NCI-H1092 (cell line): ENCODE measurements at places on chromosomes 7 and 10.
A peak's percentile ranks its signal among the peaks of the same experiment; 100 is the strongest.

DNA sequence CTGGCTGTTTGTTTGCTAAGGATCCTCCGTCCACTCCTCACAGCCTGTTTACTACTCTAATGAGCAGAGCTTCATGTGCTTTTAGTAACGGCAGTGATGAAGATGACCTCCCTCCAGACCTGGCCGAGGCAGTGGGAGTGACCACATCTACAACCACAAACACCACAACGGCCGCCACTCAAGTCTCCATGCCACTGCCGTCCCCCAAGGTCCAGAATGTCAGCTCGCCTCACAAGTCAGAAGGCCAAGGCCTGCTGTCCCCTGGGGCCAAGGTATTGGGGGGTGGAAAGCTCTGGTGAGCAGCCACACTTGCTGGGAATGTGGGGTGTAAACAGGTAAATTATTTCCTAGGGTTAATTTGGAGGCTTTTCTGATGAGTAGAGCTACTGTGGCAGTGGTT lies 926.4 kb downstream of the IPMK start:
- no peak for DNase-seq

DNA sequence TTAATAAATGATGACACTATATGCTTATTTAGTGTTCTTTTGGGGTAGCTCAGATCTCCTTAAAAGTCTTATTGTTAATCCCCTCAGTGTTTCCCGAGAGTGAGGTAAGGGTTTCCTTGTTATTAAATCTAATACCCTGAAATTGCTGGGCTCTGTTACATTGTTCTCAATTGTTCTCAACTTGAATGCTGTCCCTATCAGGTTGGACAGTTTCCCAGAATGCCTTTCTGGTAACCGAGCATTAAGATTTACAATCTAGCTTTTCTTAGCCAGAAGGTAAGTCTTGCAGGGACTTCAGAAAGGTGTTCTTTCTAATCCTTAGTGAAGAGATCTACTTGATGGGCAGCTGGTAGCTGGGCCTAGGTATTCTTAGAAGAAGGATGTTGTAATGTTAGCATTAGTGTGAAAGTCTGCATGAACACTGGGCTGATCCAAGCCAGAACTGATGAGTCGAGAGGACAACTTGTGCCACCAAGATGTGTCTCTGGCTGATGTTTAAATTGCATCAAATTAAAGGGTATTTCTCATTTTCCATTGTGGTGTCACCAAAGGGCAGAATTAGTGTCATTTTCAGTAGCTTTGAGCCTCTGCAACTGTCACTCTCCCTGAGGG lies 89.9 kb downstream of the SND1 start:
- no peak for DNase-seq

DNA sequence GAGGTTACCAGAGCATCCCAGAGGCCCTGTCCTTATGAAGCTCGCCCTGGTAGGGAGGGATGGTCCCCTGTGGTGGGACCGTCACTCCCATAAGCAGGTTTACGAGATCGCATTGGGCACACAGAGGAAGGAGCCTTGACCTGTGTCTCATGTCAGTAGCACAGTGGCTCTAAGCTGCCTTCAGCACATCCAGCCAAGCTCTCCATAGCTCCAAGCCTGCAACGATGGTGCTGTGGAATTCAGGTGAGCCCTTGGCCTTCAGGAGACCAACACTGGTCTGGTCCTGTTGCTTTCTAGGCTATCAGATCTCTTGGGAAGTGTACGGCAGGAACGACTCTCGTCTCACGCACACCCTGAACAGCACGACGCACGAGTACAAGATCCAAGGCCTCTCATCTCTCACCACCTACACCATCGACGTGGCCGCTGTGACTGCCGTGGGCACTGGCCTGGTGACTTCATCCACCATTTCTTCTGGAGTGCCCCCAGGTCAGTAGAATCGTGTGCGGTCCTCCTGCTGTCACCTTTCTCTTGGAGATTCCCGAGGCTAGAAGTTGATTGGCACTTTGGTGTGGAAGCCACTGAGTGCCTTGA lies 605.3 kb upstream of the FOXK1 start:
- no peak for DNase-seq

DNA sequence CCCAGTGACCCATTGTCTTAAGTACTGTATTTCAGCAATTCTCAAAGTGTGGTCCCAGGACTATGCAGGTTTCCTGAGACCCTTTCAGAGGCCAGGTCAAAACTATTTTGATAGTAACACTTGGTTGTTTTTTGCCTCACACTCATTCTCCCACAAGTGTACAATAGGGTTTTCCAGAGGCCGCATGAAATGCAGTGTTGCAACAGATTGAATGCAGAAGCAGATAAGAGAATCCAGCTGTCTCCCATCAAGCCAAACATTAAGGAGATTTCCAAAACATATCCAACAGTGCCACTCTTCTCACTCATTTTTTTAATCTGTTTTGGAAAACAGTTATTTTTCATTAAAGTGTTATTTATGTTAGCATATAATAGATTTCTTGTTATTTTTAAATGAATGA lies 20.0 kb downstream of the VKORC1L1 start:
- no peak for DNase-seq

GRCh38 chr10:77641788-77642397 lies 4.3 kb upstream of the KCNMA1 start:
- peak; percentile 59 for DNase-seq

GRCh38 chr10:110446954-110447608 lies 50.6 kb upstream of the DUSP5 start:
- DNase-seq = no peak

- DNase-seq = peak; percentile 32
Measured at GRCh38 chr10:11782793-11783557, 40.2 kb upstream of the PROSER2 start.

DNA sequence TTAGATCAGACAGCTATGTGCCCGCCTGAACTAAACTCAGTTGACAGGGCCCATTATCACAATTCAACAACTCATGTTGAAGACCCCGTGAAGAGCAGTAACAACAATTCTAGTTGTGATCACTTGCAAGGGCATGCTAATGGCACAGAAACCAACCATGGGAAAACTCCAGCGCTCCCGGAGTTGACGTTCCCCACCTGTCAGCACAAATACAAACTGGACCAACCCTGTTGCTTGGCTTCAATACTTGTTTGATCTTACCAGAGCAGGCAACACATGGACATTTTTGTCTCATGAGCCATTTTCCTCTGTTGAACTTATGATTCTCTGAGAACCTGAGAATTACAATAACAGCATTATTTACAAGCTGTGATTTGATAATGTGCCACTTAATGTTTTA lies 119.0 kb upstream of the LANCL2 start:
- DNase-seq = no peak

DNA sequence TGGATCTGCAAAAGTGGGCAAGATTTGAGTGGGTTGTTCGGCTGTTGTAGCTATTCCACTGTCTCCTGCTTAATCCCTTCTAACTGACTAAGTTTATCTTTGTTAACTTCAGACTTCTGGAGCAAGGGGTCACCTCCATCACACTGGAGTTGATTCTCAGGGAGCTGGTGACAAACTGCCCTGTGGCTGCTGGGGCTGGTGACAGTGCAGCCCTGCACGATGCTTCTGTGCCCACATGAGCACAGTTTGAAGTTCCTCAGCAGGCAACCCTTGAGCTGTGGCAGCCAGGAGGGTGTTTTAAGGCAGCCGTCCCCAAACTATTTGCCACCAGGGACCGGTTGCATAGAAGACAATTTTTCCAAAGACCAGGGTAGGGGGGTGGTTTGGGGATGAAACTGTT lies 40.5 kb downstream of the ADRB1 start:
- no peak for DNase-seq

DNA sequence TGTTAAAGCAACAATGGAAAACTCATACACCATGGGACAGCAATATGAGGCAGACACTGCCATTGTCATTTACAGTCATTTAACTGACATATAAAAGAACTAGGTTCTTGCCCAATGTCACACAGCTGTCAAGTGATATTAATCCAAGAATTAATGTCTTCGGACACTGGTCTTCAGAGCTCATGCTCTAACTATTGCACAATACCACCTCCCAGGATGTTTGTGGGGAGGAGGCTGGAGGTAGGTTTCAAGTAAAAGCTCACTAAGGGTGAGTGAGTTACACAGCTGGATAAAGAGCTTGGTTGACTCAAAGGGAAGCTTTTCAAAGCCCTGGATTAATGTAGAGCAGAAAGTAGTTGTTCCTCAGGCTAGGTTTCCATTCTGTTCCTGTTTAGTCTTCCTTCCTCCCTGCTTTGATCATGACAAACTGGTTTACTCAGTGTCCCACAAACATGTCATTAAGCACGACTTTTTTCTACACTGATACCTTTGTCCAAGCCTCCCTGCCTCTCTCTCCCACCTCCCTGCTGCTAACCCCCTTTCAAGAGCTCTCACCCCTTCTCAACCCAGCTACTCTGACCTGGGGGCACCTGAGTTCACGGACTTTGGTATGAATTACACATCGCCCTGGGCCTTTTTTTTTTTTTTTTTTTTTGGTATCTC lies 987 bp upstream of the EXOC6 start:
- DNase-seq = no peak

- DNase-seq = no peak
Measured at GRCh38 chr7:138328215-138328614, 131.8 kb upstream of the TRIM24 start.

- DNase-seq = no peak
Measured at GRCh38 chr10:1525354-1526162, 211.8 kb downstream of the ADARB2 start.

DNA sequence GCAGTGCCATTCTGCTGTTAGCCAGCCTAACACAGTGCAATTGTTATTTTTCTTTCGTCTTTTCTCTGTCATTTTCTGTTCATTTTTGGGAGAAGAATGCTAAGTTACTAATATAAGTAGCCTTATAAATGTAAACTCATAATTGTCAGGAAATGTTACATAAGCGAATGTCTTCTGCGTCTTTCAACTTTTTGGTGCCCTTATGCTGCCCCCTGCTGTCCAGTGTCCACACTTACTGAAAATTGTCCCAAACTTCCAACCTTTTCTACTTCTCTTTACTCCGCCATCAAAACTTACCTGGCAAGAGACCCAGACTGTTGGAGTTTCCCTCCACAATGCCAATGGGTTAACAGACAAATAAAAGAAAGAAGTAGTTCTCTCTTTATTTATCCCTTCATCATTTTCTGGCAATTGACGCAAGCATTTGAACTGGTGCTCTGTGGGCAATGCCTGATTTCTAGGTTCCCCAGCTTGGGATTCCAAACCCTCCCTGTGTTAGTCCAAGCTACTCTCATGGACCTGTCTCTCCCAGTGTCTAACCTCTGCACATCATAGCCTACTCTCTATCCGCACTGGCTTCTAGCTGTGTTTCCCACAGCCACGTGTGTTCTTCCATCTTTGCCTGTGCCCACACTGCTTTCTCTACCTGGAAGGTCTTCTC lies 21.0 kb upstream of the EPC1 start:
- DNase-seq = no peak

- no peak for DNase-seq
Measured at GRCh38 chr10:6473901-6474370, 106.1 kb downstream of the PRKCQ start.

- DNase-seq = no peak
Measured at GRCh38 chr7:151023232-151023631, 1.1 kb downstream of the ATG9B start.

DNA sequence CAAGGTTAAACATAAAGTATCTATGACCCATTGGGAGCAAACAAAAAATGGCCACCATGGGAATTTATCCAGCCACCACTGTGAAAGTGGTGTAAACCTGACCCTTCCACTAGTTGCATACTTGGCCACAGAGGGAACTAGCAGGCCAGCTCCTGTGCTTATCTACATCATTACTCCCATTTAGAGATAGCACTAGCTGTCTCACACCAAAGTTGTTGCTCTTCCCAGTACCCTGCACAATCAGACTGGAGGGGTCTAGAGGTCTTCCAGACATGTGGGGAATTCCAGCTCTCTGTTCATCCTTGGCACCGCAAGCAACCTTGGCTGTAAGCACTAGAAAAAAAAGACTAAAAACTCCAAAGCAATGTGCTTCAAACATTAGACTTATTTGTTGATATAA lies 113.9 kb downstream of the IPMK start:
- no peak for DNase-seq

DNA sequence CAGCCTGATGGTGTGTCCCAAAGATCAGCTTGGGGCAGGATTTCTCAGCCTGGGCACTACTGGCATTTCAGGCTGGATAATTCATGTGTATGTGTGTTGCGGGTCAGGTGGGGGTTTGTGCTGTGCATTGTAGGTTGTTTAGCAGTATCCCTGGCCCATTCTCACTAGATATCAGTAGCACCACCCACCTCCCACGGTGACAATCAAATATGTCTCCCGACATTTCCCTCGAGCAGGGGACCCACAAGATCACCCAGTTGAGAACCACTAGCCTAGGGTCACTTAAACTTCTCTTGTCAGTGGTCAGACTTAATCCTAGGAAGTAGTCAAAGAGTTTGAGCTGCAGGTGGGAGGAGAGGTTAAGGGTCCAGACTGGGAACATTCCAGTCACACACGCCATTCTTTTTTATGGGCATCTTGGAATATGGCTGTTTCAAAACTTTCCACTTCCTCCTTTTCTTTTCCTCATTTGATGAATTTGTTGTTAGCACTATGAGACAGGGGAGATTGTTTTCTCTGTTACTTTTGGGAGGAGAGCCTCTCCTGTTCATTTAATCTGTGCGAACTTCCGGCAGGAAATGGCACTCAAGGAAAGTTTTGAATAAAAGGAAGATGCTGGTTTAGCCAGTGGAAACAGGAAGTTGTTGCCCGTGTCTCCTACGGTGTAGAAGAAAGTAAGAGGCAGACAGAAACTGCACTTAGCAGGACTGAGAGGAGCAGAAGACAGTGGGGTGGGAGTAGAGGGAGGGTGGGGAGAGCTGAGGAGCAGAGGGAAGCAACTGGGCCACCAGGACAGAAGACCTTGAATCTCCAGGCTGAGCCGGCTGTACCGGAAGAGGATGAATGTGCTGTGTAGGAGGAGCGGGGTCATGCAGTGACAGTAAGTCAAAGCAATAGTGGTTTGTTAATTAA lies 17.6 kb upstream of the EXOC6 start:
- DNase-seq = no peak

- DNase-seq = no peak
Measured at GRCh38 chr10:86673216-86673826, 5.0 kb downstream of the LDB3 start.

DNA sequence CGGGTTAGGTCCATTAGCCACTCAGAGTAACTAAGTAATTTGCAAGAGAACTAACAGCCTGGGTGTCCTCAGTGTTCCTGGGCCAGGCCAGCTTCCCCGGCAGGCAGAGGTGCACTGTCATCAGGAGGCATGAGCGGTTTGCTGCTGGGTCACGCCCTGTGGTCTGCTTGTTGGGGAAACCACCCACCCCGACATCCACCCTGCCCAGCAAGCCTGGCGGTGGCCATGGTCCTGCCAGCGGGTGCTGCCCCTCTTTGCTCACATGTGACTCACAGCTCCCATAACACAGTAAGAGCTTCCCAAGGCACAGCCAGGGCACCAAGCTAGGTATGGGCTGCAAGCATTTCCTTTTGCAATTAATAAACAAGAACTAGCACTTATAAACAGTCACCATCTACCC lies 75.9 kb downstream of the RGS10 start:
- no peak for DNase-seq
